Activated CD8-positive, alpha-beta memory T cell treated with anti-CD3 and anti-CD28 coated beads for 4 hours (primary cell): ENCODE measurements at places on chromosomes 2 and 18.

DNA sequence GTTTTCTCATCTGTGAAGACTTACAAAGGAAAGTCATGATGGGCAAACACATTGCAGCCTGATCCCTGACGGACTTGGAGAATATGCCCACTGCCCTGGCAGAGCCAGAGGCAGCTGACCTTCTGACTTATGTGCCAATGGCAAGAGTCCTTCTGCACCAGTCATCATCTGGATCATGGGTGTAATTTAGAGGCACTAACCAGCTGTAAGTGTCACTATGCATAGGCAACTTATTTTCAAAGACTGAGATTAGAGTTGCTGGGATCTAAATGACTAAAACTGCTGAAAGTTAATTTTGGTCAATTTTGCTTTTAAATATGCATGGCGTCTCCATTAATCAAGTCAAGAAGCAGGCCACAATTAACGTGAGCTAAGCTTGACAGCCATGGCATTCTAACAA is 261.2 kb downstream of the BCL11A start:
- DNase-seq: no peak

DNA sequence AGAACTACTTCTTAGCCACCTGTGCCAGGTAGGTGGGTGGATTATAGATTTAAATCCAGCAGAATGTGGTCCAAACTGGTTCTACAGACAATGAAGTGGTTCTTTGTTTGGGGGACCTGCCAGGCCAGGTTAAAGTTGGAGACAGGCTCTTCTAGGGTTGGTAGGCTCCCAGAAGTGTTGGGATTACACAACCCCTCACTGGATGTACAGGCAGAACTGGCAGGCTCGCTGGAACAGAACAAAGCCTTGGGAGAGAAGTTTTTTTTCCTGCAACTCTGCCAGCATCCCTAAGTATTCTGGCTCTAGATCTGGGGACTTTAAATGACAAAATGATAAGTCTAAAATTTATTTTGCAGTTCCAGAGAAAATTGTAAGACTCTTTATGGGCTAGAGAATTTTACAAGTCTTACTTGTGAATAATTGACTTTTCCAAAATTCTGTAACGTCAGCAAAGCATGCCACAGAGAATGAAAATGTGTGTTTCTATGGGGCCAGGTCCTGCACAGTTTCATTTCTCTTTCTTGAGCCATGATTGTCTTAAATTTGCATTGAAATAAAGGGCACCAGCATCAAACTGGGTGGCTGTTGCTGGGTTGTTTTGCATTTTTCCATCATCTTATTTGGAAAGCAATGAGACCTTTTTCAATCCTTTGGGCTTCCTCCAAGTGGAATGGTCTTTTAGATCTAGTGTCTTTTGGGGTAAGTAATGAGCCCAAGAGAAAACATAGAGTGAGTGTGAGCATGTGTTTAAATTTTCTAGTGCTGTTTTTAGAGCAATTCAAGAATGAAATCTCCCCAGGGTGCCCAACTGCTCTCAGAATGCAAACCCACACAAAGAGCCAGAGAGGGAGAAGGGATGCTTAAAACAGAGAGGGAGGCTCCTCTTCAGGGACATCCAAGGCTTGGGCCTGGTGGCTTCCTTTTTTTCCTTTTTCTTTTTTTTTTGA is 32.4 kb upstream of the ATL2 start:
- DNase-seq: no peak

- DNase-seq: no peak
These were observed 273.5 kb downstream of the NBAS start for GRCh38 chr2:15287447-15288184.

- no peak for DNase-seq
These were observed 144.0 kb downstream of the DDX1 start for GRCh38 chr2:15735484-15736326.

DNA sequence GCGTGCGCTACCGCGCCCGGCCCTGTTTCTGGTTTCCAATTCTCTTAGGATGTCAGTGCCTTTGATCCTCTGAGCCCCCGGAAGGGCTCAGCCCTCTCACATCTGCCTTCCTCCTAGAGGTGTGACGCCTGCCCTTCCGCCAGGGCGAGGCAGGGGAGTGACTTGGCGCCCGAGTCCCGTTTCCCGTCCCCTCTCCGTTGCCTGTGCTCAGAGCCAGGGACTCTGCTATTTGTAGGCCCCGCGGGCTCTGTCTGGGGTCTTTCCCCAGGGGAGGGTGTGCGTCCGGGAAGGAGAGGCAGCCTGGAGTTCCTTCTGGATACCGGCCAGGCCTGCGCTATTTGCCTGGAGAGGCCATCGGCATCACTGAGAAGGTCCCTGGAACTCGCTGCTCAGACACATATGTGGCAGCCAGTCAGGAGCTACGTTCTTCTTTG is 103.7 kb upstream of the TAF1B start:
- peak; percentile 29 for DNase-seq

DNA sequence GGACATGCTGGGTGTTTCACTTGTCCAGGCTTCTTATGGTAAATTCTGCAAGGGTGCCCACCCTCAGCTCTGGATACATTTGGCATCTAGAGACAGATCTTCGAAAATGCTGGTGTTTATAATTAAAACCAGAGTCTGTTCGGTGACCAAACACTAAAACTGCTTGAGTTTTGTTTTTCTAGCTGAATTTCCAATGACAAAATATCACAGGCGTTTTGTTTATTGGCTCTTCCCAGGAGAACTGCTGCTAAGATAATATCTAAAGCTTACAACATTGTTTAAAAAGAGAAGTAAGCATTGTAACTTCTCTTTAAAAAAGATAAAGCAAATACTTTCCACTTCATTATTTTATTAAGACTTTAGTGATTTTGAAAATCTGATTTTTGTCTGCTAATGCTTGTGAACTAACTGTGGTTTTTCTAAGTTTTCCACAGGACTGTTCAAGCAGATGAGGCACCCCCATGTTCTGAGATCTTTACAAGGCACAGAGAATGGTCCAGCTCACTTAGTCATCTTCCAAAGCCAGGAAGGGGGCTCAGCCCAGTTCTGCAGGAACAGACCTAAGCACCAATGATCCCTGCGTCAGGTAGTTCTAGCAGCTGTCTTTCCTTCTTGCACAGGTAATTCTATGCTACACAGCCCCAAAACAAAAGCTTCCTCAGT is 94.8 kb upstream of the LTBP1 start:
- no peak for DNase-seq

- no peak for DNase-seq
These were observed 702.2 kb downstream of the ERBB4 start for GRCh38 chr2:211836409-211836808.

GRCh38 chr2:56952871-56953270 is 769.1 kb downstream of the CCDC85A start:
- no peak for DNase-seq

DNA sequence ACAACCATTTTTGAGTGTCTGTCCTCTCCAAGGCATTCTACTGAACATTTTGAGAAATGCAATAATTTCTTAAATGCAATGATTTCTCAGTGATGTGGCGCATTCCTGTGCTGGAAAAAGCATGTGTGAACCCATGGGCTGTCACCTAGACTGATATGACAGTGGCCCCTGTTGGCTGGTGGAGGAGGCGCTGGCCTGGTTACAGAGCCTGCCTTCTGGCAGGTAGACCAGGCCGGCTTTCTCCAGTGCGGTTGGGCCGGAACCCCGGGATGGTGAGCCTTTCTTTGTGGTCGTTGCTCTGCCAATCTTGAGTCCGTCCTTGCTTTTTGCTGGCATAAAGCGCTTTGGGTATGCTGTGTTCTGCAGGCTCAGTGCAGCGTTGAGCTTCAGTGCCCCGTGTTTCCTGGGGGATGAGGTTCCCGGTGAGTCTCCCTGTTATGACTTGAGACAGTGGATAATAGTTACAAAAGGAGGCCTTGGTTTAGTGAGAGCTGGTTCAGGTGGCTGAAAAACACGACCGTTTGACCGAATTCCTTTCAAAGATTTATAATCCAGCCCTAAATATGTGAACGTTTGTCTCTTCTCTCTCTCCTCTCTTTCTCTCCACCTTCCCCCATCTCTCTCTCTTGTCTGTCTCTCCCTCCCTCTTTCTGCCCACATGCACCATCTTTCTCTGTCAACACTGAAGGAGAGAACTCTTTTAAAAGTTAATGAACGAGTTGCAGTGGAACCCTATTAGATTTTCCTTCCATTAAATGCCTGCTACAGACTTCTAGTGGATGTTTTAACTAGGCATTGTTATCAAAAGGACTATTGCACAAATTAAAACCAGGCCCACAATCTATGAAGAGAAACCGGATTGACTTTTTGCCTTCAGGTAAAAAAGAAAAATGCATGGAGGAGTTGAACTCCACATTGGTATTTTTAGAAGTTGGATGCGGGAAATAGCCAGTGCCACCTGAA is 34.0 kb downstream of the TSHZ1 start:
- DNase-seq: no peak

DNA sequence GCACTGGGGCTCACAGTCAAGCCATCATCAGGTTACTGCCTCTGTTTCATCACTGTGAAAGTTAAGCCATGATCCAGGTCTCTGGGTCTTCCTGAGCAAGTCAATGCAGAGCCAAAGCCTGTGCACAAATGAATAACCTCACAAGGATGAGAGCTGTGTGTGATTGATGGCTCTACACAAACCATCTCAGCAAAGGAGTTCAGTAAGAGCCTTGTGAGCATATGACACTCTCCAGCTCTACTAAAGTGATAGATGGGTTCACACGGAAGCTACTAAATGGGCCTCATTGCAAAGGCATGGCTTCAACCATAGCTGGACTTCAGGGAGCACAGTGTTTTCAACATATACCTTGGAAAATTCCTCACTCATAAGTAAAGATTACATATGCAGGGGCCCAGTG is 101.5 kb downstream of the AFF3 start:
- no peak for DNase-seq

DNA sequence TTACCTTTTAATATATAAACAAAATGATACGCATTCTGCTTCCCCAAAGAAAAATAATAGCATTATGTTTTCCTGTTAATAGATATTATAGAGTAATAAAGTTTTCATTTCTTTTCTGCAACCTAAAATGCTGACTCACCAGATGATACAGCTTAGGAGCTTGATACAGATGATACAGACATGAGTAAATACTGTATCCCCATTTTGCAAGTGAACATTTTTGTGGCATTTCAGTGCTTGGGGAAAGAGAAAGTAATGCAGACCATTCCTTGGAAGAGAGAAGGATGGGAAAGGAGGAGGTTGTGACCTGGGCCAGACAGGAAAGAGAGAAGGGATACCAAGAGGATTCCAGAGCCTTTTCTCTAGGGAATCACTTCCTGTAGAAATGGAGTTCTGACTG is 97.5 kb upstream of the FSHR start:
- no peak for DNase-seq

GRCh38 chr2:187302116-187302515 is 145.9 kb downstream of the CALCRL start:
- no peak for DNase-seq

DNA sequence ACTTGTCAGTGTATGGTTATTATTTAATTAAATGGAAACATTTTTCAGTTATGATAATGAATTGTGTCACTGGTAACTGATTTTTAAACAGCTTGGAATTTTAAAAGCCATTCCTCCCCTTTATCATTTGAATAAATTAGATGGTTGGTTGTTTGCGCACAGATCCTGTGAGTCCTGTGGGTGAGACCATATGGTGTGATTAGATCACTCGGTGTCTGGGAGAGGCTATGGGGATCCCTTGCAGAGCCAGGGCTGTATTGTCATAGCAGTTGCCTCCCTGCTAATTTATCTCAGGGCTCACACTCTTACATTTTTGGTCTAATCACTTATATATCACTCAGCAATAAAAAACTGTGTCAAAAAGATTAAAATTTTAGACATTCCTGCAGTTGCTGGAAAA is 133.5 kb downstream of the ASXL3 start:
- DNase-seq: no peak

GRCh38 chr18:9223356-9223755 is 86.8 kb downstream of the ANKRD12 start:
- DNase-seq: no peak

- DNase-seq: no peak
These were observed 127.2 kb downstream of the OSBPL1A start for GRCh38 chr18:24270358-24270936.

DNA sequence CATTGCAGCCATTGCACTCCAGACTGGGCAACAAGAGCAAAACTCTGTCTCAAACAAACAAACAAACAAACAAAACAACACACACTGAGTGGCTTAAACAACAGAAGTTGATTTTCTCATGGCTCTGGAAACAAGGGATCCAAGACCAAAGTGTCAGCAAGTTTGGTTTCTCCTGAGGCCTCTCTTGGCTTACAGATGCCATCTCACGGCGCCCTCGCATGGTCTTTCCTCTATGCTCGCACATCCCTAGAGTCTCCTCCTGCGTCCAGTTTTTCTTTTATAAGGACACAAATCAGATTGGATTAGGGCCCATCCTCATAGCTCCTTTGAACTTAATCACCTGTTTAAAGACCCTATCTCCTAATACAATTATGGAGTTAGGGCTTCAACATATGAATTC is 133.4 kb upstream of the LRRTM1 start:
- no peak for DNase-seq

DNA sequence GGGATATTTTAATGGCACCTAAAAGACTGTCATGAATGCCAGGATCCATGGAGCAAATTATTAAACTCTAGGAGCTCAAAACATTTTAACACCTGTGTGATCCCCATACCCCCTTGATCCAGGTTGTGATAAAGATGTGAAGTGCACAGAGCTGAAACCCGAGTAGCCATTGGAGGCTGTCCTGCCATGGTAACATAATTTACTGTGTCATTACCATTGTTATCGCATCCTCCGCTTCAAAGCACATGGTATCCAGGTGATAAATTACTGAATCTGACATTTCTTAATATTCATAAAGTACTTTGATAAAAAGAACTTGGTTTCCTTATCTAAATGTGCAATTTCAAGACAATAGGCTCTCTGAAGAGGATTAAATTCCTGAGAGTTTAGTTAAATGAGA is 109.3 kb downstream of the CHST9 start:
- no peak for DNase-seq
